ENCODE measurements at places on chromosomes 3 and 15.

GRCh38 chr15:52368402-52368801 is 72.8 kb upstream of the MYO5C start:
- no peak for DNase-seq

- no peak for DNase-seq
Observed at GRCh38 chr15:80260551-80260950, 8.5 kb upstream of the CTXND1 start.

- DNase-seq = no peak
Observed at GRCh38 chr3:55661571-55661970, 174.5 kb upstream of the WNT5A start.

DNA sequence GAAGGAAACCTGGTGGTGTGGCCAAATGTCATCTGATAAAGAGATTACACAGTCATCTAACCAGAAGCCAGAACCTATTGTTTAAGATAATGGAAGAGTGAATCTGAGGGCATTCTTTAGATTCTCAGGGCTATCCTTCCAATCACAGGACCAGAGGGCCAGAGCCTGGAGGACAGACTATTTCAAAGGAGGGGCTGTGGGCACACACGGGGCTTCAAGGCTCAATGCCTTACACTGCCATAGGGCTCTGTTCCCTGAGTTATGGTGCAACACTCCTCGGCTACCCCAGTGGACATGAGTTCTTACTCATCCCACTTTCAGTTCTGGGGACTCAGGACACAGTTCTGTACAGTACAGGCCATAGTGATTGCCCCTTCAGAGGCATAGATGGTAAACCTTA is 343.9 kb upstream of the ALCAM start:
- DNase-seq = no peak

- peak; percentile 85 for DNase-seq
Observed at GRCh38 chr3:38454884-38455638, 1.4 kb downstream of the ACVR2B start.

DNA sequence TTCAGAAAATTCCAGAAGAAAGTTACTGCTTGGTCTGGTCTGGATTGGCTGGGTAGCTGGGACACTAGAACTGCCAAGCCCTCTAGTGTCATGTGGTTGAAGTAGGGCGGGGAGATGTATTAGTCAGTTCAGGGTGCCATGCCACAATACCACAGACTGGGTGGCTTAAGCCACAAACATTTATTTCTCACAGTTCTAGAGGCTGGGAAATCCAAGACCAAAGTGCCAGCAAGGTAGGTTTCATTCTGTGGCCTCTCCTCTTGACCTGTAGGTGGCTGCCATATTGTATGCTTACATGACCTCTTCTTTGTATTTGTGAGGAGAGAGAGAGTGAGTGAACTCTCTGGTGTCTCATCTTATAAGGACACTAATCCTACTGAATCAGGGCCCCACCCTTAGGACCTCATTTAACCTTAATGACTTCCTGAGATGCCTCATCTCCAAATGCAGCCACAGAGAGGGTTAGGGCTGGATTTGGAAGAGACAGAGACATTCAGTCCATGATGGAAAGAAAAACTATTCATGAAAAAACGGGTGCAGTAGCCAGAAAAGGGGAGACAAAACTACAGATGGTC is 18.1 kb upstream of the ZSCAN2 start:
- no peak for DNase-seq

DNA sequence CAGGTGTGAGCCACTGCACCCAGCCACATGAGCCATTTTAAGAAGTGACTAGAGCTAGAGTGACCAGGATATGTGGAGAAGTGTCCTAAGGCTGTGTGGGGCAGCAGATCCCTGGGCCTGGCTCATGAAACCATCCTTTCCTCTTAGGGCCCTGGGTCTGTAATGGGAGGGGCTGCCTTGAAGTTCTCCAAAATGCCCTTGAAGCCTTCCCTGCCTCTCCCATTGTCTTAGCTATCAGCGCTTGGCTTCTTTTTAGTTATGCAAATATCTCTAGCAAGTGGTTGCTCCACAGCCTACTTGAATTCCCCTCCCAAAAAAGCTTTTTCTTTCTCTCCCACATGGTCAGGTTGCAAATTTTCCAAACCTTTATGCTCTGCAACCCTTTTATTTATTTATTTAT is 112.4 kb upstream of the SPATA16 start:
- DNase-seq = no peak

DNA sequence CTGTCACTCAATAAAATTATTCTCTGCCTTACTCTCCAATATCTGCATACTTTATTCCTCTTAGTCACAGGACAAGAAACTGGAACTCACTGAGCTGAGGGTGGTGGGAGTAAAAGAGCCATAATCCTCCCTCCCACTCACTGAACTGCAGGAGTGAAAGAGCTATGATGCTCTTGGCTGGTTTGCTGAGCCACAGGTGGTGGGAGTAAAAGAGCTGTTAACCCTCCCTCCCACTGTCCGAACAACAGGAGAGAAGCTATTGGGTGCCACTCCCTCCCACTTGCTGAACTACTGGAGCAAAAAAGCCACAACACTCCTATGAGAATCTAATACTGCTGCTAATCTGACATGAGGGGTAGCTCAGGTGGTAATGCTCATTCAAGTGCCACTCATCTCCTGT is 391.0 kb downstream of the NSUN3 start:
- peak; percentile 6 for DNase-seq

GRCh38 chr3:5011555-5012256 is 32.5 kb downstream of the BHLHE40 start:
- DNase-seq = no peak

DNA sequence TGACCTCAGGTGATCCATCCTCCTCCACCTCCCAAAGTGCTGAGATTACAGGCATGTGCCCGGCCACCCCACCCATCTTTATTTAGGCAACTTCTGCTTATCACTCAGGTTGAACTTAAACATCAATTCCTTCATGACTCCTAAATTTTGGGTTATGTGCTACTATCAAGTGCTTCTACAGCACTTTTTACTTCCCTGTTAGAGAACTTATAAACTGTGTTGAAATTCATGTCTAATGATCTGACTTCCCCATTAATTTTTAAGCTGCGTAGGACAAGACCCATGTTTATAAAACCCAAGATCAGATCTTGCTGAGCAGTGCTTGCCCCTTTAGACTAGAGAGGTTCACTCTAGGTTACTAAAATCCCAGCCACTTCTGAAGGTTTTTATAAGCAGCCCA is 266.2 kb upstream of the TPRG1 start:
- DNase-seq = no peak

GRCh38 chr15:98943051-98943508 is 64.5 kb downstream of the PGPEP1L start:
- no peak for DNase-seq

- no peak for DNase-seq
Observed at GRCh38 chr3:179299316-179299715, 23.5 kb upstream of the ZNF639 start.

DNA sequence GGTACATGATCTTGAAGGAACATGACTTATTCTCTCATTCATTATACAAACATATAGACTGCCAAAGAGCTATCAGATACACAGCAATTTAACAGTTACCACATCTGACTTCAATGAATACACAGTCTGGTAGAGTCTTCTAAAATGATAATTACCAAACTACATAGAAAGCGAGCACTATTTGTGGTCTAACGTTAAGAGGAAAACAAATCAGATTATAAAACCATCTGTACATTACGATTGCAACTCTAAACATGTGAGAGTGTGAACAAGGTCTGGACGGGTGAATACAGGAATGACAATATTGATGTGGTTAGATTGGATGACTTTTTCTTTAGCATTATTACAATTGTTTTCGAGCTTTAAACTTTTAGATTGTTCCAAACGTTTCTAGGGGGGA is 16.3 kb downstream of the CX3CR1 start:
- DNase-seq = no peak

GRCh38 chr3:124777762-124778470 is 47.7 kb downstream of the UMPS start:
- DNase-seq = no peak

DNA sequence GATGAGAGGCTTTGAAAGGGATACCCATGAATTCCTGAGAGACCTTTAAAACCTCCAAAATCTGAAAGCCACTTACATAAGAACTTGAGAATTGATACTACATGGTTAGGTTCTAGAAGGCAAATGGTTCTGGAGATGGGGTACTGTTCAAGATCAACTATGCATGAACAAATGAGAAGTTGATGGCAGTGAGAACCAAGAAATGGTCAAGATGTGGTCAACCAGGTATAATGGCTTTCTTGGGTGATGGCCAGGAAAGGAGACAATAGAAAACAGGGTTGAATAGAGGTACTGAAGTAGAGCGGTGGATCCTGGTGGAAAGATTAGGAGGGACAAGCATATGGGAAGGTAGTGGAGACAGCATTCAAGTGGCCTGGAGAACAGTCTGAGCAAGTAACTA is 200.4 kb downstream of the RBMS3 start:
- DNase-seq = no peak

DNA sequence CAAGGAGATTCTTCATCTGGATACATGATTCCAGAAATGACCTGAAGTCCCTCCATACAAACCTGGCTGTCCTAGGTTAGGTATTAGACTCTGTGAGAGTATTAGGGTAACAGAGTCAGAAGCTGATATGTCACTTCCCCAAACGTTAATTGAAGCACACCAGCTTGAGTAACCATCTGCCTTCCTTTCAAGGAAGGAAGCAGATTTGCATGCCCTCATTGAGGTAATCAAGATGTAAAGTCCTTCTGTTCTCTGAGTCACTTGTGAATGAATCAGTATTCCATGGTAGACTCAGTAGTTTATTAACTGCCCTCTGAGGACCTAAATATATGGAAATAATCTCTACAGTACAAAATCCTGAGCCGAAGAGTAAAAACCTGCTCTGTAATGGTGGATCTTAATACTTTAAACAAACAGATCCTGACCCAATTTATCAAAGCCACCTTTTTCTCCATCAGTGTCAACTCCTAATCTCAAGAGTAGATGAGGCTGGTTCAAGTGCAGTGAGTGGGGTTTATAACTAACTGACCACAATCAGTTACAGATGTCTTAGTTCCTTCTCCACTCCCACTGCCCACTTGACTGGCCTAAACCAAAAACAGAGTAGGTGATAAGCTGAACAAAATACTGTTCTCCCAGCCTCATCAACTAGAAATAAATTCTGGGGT is 246.2 kb upstream of the CHRM5 start:
- DNase-seq = no peak

DNA sequence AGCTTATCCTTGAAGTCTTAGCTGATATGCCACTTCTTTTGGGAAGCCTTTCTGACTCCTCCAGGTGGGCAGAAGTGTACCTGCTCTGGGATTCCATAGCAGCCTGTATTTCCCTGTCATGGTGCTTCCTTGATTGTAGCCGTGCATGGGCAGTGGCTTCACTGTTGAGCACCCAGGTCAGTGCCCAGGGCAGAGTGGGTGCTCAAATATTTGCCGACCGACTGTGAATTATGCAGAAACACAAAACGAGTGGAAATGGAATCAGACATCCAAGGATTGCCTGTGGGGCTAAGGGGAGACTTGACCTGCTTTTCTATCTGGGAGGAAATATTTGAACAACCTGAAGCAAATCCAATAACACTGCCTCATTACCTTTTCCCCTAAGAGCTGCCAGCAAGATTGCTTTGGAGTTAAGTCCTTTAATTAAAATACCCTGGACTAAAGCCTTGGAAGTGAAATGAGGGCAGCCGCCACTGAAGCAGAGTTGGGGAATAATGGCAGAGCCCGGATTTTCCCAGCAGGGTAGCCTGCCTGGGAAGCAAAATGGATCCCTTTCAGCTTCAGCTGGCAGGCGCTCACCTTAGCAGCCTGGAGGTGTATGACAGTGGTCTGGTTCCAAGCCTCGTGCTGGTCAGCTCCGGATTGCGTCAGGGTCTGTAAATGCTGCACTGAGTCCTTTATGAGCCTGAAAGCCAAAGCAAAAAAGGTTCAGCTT is 14.9 kb downstream of the ACOX2 start:
- DNase-seq = no peak

DNA sequence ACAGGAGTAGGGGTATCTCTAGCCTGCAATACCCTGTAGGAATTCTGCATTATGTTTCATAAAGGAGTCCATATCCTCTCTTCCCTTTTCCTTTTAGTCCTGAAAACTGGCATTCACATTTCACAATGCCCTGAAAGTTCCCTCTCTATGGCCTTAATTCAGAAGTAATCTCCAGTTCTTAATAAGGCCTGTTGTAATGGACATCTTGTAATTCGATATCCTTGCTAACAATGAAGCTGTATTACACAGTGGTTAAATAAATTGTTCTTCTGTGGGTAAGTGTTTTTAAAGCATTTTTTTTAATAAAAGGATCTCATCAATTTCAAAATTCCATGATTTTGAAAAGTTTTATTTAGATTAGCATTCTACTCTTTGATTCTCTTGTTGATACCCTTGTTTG is 34.3 kb upstream of the NEO1 start:
- DNase-seq = no peak

DNA sequence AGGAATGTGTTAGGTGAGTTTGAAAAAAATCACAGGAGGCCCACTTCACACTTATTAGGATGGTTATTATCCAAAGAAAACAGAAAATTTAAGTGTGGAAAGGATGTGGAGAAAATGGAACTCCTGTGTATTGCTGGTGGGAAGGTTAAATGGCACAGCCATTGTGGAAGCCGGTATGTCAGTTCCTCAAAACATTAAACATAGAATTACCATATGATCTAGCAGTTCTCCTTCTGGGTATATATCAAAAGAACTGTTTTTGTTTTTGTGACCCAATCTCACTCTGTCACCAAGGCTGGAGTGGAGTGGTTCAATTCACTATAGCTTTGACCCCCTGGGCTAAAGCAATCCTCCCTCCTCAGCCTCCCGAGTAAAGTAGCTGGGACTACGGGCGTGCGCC is 10.4 kb upstream of the ZFYVE19 start:
- no peak for DNase-seq

DNA sequence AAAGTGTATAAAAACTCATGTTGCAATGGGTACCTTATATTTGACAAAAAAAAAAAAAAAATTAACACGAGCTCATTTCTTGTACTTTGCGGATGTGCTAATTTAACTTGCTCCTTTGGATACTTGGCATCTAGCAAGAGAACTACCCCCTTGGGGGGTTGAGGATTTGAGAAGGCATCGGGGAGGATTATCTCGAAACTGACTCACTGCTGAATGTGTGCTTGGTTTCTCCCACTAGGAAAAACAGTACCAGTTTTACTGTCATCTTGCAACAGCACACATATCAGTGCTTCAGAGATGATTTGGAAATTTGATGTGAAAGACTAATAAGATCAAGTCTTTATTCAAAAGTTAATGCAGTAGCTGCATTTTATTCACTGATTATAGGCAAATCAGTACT is 891 bp downstream of the EXOG start:
- DNase-seq = no peak

DNA sequence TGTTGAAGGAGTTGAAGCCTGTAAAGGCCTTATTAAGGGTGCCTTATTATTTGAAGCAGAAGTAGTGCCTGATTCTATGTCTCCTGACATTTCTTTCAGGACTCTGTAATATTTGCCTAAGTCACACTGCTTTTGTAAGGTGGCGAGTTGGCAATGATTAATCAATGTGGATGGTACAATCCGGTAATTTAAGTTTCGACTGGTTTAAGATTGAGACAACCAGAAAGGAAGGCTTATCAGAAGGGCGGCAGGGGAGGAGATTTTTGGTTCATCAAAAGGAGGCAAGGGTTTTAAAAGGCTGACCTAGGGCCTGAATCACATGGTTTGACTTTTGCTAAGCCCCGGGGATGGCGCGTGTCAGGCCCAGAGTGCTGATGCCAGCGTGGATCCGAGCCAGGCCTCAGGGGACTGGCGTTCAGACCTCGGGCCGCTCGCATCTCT is 830 bp upstream of the RNF13 start:
- no peak for DNase-seq

All from NCI-H2029 (cell line).